DMS 273 treated with DMSO at 0.1 percent for 48 hours (cell line): ENCODE measurements at places on chromosomes 1 and 21.

- no peak for DNase-seq
Measured at GRCh38 chr1:77388661-77389060, 106.8 kb downstream of the AK5 start.

DNA sequence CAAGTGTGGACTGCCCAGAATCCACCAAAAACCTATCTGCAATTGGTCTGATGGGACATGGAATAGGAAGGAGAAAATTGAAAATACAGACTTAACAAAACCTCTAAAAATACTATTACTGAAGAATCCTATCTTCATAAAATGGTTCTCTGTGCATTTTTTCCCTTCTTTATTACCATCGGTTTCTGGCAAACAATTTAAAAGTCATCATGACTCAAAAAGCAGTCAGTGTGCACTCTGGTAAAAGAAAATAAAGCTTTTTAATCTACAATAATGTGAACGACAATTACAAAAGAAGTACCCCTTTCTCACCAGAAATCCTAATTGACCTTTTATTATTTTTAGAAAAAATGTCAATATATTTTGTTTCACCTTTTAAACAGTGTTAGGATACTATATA is 186.3 kb downstream of the TPR start:
- no peak for DNase-seq

DNA sequence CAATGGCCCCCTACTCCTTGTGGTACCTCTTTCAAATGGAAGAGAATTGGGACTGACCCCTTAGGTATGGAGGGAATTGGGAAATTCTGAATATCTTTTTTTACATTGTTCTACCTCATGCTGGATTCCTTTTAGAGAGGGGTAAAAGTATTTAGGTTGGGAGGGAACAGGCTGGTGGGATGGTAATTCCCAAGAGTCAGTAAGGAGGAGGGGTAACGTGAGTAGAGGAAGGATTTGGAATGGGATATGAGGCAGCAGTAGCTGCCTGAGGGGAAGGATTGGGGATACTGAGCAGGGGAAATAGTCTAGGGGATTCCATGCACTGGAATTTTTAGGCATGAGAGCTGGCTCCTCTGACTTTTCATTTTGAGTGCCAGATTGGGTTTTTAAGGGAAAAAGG is 3.8 kb upstream of the AADACL3 start:
- no peak for DNase-seq

- no peak for DNase-seq
Measured at GRCh38 chr1:22454476-22455056, 2.9 kb downstream of the ZBTB40 start.

GRCh38 chr1:89499320-89499719 is 25.3 kb upstream of the LRRC8B start:
- no peak for DNase-seq

DNA sequence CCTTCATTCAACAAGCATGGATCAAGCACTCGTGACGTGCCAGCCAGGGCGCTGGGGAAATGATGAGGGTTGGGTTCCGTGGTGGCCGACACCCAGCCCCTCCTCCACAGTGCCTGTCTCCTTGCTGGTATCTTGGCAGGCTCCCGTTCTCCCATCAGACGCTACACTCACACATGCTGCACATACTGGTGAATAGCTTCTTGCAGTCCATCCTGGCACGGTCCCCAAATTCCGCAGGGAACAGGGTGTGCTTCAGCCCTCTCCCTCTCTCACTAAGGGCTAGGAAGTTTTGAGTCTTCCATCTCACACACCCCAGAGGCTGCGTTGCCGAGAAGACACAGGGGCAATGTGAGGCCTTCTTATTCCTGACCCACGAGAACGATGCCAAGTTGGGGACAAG is 10.1 kb upstream of the MEF2D start:
- no peak for DNase-seq

DNA sequence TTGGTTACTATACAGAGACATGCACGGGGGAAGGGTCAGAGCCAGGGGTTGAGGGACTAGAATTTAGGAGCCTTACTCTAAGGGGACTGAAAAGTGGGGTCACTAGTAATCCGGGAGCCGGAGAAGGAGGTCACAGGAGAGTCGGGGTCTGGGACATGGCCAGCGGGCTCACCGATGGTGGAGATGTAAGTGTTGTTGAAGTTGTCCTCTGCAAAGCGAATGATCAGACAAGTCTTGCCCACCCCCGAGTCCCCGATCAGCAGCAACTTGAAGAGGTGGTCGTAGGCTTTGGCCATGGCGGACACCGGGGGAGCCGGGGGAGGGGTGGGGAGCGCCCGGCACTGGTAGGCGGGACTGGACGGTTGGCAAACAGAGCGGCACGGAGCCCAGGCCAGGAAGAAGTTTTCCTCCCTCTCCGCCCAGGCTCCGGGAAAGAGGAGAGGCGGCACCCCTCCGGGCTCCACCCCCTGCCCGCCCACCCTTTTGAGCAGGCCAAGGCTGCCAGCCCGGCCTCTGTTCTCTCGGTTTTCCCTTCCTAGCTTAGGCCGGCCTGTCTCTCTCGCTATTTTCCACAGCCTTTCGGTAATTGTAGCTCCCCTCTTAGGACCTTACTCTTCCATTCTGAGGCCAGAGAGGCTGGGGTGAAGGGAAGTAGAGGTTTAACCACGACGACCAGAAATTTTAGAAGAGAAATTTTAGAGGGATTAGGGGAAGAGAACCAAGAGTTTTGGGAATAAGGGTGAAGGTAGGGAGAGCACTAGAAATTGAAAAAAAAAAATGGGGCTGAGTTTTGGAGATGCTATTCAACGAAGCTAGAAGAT is at the start of gene RAB13:
Gene RAB13 (minus strand): TSS at position 399 of the 821 bp plus-strand sequence. CDS start 103 bp downstream, at position 296.
- DNase-seq = peak; percentile 63

DNA sequence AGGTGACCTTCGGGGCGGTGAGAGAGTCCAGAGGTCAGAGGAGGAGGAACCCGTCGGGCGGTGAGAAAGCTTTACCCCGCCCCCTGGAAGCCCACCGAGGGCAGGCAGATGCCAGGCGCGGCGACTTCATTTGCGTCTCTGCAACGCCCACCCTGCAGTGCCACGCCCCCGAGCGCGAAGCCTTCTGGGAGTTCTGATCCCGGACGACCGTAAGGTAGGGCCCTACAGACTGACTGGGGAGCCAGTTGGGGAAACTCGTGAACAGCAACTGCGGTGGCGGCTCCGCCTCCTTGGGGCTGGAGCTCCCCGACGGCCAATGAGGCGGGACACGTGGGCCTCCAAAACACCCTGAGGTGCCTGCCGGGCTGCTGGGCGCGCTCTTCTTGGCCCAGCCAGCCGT is 46.0 kb upstream of the EDARADD start:
- no peak for DNase-seq

- DNase-seq = no peak
Measured at GRCh38 chr21:25314247-25314646, 293.0 kb downstream of the MRPL39 start.

DNA sequence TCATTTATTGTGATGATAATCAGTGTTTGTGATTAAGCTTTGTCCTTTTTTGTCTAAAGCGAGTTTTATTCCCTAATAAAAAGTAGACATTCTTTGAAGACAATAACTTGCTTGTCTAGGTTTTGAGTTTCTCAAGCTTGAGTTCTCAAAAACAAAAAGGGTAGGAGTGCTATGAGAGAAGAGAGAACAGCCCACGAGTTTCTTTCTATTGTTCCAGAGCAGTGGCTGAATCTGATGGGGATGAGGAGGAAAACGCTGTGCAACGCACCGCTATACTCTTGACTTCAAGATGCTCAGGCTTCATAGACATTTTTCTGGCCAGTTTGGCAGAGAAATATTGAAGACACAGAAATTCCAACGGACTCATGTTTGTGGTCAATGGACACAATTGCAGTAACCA is 669.8 kb upstream of the B3GALT2 start:
- no peak for DNase-seq

DNA sequence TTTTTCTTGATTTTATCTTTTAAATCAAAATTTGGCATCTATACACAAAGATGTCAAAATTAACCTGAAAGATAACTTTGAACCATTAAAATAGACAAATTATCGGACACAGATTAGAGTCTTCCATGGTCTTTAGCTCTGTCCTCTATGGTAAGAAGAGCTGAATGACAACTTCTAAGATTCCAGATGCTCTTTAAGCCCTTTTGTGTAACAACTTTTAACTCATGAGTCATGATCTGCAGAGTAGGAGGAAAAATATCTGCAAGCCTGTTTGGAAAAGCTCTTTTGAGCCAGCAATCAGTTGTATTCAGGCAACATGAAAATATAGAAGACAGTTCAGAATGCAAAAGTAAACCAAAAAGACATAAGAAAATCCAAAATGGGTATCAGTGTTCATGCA is 37.8 kb downstream of the TTC13 start:
- no peak for DNase-seq

DNA sequence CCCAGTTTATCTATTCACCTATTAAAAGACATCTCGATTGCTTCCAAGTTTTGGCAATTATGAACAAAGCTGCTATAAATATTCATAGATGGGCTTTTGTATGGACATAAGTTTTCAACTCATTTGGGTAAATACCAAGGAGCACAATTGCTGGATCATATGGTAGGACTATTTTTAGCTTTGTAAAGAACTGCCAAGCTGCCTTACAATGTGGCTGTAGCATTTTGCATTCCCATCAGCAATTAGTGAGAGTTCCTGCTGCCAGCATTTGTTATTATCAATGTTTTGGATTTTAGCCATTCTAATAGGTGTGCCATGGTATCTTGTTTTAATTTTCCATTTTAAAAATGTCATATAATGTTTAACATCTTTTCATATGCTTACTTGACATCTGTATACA is 475.6 kb upstream of the NCAM2 start:
- DNase-seq = no peak

- DNase-seq = no peak
Measured at GRCh38 chr1:178660461-178660860, 64.6 kb upstream of the RALGPS2 start.

DNA sequence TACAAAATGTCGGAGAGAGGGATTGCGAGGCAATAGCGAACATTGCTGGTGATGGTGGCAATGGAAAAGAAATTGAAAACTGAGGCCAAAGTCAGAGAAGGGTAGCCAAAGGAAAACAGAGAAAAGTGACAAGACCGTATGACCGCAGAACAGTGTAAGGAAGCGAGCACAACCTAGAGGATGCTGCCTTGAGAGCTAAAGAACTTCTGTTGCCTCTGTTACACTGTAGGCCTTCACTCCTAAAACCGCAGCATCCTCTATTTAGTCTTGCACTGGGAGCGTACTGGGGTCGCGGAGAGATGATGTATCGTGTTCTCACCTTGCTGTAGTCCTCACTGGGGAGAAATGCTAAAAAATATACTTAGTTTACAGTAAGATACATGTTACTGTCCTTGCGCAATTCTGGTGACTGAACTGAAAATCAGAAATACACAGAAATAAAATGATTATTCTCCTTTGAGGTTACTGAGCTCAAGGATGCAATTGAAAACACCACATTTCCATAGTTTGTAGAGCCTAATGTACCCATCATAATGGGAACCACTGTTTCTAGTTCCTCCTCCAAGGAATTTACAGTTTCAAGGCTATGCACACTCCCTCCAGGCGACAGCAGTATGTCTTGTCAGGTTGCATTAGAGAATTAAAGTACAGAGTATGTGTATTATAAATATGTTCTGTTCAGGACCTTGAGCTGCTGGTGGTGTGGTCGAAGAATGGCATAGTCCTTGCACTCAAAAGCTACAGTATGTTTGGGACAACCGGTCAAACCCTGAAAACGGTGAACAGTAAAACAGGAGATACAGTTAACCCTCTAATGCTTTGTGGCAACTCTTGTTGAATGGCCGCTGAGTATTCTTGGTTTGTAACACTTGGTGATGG is 1.3 kb downstream of the NEK7 start:
- no peak for DNase-seq

DNA sequence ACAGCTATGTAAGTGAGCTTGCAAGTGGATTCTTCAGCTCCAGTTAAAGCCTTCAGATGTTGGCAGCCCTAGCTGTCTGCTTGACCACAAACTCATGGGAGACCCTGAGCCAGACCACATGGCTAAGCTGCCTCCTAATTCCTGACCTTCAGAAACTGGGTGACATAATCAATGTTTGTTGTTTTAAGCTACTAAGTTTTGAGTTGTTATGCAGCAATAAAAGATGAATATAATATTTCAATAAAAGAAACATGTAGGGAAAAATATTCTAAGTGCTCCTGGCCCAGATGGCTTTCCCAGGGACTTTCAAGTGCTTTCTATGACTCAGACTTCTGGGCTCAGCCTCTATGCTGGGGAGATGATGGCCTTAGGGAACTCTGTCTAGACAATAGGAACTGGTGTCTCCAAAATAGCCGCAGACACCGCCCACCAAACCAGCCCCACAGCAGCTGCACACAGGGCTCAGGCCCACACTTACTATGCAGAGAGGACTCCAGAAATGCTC is 20.3 kb upstream of the AZIN2 start:
- no peak for DNase-seq
